ENCODE measurements at places on chromosomes 5 and 9.

- DNase-seq = no peak
Observed at GRCh38 chr9:14389146-14389545, 75.2 kb upstream of the NFIB start.

DNA sequence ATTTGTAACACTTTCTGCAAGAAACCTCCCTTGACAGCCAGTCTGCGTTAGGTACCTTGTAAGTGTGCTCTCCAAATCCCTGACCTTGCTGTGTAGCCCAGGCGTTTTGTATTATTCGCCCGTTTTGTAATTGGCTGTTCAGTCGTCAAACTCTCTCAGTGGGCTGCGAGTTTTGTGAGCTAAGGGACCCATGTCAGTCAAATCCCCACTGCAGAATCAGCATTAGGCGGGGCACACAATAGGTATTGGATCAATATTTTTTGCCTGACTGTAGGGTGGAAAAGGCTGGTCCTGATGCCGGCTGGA lies 665 bp downstream of the DNAJC18 start:
- DNase-seq = no peak

GRCh38 chr5:53361708-53362107 lies 118.7 kb upstream of the FST start:
- no peak for DNase-seq

DNA sequence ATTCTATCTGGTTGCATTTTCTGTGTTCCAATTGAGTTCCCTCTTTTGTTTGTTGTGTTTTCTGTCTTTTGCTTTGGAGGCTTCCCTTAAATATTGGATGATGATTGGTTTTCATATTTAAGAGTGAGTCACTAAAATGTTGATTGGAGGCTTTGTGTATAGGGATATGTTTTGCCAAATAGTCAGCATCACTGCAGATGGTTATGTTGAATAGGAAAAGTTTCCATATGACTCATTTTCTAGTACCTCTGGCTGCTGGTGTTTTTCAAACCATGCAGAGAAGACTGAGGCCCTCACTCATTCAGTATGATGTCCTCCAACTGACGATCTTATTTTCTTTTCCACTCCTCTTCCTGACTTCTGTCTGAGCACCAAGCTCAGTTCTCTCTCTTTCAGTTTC lies 1290.0 kb downstream of the EFNA5 start:
- DNase-seq = no peak

DNA sequence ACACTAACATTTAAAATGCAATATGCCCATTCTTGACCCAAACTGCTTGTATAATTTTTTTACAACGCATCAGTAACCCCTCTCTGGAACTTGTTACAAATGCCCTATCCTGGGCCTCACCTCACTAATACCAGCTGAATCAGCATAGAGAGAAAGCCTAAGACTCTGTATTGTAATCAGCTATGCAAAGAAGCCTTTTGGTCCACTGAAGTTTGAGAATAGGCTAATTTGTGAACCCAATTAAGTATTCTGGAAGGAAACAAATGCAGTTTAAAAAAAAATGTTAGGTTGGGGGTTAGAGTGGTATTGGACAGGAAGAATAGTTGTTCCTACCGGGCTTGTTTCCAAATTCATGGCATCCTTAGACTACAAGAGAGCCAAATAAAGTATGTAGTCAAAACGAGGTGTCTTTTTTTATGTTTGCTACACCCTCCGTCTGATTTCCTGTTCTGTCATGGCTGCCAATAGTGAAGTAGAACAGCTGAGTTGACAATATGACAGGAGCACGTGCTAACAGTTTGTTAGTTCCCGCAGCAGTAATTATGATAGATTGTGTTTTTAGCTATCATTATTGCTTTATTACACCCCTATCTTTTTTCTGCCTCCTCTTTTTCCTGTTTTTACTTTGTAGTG lies 1048.7 kb upstream of the NUDT12 start:
- no peak for DNase-seq

- no peak for DNase-seq
Observed at GRCh38 chr5:143914756-143915155, 102.8 kb downstream of the HMHB1 start.

DNA sequence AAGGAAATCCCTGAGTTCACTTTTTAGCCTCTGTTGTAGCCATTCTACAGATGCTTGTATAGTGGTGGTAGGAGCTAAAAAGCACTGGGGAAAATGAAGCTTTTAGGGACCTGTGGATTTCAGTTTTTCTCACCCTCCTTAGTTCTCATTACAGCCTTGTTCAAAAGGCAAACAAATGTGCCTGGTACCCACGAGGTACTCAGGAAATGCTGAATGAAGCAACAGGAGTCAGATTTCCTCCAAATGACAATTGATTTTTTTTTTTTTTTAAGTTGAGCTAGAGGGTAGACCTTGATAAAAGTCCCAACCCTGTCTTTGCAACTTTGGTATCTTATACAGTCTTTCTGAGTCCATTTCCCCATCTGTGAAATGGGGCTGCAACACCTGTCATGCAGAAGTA lies 21.3 kb upstream of the TMOD1 start:
- no peak for DNase-seq

DNA sequence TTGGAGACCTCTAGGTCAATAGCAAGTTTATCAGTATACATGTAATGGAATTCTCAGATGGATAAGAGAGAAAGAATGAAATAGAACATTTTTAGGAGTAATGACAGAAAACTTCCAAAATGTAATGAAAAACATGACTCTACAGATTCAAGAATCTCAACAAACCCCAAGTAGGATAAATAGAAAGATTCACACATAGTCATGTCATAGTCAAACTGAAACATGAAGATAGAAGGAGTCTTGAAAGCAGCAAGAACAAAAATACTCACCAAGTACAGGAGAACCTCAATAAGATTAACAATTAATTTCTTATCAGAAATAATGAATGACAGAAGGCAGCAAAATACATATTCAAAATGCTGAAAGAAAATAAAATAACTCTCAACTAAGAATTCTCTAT lies 164.5 kb downstream of the SPATA31D1 start:
- DNase-seq = no peak

- DNase-seq = no peak
Observed at GRCh38 chr5:171080186-171080938, 218.5 kb downstream of the RANBP17 start.

DNA sequence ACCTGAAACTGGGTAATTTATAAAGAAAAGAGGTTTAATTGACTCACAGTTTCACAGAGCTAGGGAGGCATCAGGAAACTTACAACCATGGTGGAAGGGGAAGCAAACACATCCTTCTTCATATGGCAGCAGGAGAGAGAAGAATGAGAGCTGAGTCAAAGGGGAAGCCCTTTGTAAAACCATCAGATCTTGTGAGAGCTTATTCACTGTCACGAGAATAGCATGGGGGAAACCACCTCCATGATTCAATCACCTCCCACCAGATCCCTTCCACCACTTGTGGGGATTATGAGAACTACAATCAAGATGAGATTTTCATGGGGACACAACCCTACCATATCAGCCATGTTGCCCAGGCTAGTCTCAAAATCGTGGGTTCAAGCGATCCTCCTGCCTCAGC lies 143.4 kb downstream of the FGF18 start:
- no peak for DNase-seq

GRCh38 chr9:136722969-136723356 lies 10.6 kb downstream of the DIPK1B start:
- no peak for DNase-seq

DNA sequence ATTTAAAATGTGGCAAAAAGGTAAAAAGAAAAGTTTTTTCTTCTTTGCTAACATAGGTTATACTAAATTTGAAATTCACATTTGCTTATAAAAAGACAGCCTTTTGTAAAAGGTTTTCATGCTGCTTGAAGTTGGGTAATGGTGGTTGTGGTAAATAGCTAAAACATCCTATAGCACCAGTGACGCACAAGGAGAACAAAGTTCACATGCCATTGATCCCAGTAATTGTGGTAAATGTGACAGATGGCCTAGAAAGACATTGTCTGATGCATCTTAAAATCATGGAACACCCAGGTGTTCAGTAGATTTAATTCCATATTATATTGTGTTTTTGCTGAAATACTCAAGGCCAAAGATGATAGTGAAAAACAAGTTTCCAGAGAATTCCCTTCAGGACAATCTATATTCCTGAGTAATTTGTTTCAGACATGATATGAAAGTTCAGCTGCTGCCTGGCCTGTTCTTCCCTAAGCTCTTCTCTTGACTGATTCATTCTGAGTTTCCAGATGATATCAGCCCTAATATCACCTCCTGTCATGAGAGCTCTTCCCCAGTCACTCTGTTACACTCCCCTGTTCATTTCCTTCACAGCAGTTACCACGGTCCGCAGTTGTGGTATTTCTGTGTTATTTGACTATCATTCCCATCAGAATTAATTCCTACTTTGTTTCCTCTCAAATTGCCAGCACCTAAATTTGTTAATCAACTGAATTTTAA lies 4.6 kb upstream of the FBXL17 start:
- no peak for DNase-seq

DNA sequence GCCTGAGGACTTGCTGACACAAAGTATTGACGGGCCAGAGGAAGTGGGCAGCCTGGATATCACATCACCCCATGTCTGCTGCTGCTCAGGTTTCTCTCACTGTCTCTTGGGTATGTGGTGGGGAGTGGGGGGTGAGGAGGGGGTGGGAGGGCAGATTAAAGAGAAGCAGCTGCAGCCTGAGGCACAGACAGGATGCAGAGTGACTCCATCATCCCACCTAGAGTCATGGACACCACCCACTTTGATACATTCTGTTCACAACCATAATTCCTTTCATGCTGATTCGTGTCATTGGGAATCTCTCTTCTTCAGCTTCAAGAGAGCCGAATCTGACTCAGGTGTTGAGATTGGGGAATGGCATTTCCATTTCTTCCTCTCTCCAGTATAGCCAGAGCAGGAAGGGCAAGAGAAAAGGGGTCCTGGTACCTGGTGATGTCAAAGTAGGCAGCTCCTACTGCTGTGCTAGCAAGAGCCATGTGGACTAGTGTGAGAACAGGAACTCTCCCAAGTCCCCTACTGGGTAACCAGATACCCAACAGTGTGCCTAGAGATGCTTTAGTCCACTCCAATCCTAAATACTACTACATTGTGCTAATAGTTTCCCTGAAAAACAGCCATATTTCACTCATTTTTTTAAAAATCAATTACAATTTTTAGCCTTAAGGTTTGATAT lies 22.4 kb downstream of the GRAMD2B start:
- no peak for DNase-seq

- DNase-seq = no peak
Observed at GRCh38 chr5:129639331-129639730, 108.6 kb upstream of the MINAR2 start.

DNA sequence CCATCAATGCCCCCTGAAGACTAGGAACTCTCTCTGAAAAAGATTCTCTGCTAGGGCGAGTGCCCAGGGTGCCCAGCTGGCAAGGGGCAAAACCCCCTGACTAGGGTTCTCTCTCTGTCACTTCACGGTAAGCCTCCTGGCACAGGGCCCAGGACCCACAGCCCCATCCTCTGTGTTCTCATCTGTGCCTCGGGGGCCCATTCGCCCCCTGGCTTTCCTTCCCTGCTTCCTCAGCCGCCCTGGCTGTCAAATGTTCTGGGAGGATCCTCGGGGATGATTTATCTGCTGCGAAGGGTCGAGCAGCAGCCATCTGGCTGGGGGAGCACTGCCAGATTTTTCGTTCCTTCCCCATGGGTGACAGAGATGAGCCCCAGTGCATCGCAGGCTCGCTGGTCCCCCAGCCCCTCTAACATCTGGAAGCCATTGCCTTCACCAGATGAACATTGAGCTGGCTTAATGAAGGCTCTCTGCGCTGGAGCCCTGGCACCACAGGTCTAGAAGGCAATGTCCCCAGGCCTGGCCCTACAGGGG lies 24.2 kb downstream of the HMCN2 start:
- no peak for DNase-seq

GRCh38 chr9:70438341-70438928 lies 24.0 kb upstream of the KLF9 start:
- DNase-seq = no peak

- DNase-seq = no peak
Observed at GRCh38 chr9:107730666-107731065, 241.1 kb upstream of the KLF4 start.

DNA sequence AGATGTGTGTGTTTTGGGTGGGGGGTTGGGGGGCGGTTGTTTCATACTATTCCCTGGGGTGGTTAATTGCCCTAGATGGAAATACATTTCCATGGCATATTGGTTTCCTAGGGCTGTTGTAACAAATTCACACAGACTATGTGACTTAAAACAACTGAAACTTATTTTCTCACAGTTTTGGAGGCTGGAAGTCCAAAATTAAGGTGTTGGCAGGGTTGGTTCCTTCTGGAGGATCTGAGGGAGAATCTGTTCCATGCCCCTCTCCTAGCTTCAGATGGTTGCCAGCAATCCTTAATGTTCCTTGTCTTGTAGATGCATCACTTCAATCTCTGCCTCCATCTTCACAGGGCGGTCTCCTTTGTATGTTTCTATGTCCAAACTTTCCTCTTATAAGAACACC lies 353.7 kb upstream of the ACTBL2 start:
- DNase-seq = no peak

Measured in C1 segment of cervical spinal cord (tissue), 14 donors.